T-helper 22 cell (primary cell): ENCODE measurements at places on chromosomes 4 and X.

DNA sequence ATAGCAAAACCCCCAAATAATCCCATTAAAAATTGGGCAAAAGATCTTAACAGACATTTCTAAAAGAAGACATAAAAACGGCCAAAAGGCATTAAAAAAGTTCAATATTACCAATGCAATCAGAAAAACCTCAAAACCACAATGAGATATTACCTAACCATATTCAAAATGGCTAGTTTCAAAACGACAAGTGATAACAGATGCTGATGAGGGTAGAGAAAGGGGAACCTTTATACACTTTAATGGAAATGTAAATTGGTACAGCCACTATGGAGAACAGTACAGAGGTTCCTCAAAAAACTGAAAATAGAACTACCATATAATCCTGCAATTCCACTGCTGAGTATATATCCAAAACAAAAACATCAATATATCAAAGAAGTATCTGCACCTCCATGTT is 6.2 kb downstream of the AADAT start:
- DNase-seq: no peak

DNA sequence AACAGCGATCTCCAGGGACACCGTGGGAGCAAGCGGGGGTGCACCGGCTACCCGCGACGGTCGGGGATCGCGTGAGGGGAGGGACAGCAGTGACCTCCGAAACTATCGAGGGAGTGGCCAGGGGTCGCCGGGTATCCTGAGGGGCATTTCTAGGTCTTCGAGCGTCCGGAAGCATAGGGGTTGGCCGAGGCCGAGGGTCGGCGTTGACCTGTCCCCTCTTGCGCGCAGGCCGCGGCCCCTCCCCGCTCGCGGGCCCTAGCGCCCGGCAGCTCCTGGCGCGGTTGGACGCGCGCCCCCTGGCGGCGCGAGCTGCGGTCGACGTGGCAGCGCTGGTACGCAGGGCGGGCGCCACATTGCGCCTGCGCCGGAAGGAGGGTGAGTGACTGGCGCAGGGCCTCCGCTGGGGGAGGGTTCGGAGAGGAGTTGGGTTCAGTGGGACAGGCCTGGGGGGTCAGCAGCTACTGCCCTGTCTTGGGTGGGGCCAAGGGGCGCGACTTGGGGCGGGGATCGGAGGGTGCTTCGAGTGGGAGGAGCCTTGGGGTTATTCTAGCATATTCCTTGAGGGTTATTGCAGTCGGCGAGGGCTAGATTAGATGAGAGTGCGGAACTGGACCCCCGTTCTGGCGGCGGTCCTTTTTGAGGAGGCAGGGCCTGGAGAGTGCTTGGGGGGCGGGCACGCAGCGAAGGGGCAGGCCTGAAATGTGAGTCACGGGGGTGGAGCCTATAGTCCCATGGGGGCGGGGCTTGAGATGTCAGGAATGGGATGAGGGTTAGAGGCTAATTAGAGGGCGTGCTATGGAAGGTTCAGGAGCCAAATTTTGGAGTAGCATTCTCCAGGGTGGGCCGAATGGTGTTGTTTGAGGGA is 1.2 kb downstream of the MAGIX start:
- peak; percentile 66 for DNase-seq

- no peak for DNase-seq
Measured at GRCh38 chr4:113904877-113905276, 74.6 kb downstream of the ARSJ start.

DNA sequence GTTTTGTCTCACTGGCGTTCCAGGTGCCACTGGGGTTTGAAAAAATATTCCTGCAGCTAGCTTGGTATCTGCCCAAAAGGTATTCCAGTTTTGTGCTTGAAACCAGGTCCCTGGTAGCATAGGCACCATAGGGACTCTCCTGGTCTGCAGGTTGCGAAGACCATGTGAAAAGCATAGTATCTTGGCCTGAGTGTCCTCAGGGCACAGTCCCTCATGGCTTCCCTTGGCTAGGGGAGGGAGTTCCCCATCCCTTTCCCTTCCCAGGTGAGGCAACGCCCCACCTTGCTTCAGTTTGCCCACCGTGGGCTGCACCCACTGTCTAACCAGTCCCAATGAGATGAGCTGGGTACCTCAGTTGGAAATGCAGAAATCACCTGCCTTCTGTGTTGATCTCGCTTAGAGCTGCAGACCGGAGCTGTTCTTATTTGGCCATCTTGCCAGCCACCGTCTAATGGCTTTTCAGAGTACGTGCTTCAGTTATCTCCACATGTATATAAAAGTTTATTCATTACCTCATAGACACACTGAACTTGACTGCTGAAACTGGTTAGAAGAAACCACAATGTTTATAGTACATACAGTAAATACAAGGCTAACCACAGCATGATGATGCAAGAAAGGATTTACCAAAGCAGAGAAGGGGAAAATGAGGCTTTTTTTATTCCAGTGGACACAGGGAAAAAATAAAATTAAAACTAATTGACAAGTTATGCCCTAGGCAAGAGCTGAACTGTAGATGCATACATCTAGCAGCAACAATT is 10.6 kb downstream of the PBDC1 start:
- DNase-seq: no peak

DNA sequence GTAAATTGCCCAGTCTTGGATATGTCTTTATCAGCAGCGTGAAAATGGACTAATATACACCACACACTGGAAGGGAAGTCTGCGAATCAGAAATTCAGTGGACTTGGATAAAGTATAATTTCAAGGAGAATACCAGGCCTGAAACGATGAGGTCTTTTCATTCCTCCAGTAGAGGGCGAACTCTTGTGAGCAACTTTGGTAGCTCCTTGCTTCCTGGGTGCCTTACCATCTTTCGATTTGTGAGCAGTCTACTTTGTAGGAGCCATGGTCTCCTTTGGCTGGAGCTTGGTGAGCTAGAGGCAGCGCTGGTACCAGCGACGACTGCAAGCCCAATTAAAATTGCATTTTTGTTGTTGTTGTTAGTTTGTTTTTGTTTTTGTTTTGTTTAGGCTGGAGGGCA is 791.9 kb downstream of the FAT4 start:
- no peak for DNase-seq

DNA sequence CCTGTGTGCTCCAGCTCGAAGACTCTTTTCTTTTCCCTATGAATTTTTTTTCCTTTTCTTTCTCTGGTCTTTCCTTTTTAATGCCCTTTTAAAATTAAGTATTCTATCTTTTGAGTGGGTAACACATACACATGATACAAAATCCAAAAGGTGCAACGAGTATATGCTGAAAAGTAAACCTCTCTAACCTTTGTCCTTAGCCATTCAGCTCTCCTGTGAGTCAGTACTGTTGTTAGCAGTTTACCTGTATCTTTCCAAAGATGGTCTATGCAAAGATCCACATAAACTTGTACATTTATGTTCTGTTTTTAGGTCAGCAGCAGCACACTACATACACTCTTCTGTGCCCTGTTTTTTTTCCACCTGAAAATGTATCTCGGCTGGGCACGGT is 28.7 kb downstream of the SLC25A43 start:
- DNase-seq: no peak

DNA sequence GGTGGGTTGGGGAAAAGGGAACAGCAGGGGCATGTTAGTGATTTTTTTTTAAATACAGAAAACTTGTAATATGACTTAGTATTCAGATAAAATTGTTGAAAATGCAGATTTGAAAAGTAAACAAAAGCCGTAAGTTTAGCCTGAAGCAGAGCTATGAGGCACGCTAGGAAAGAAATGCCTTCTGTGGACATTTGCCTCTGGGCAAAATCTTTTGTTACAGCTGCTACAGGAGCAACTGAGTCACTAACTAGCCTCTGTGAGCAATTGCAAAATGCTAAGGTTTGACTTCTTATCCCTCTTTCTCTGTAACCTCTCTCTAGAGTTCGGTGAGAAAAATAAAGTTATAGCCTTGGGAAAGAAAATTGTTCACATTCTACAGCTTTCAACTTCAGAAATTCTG is 350.0 kb downstream of the SLC7A11 start:
- DNase-seq: no peak

DNA sequence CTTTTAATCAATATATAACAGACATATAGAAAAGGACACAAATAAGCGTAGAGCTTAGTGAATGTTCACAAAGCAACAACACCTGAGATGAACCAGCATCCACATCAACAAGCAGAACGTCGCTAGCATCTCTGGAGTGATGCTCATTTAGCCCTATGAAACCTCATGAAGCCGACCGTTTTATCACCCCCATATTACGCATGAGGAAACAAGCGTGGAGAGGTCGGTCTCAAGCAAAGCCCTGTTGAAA is 524 bp upstream of the RPS3A start:
- no peak for DNase-seq

GRCh38 chrX:1165535-1166196 is 46.8 kb downstream of the CRLF2 start:
- no peak for DNase-seq

- DNase-seq: no peak
Measured at GRCh38 chrX:13752141-13752540, 17.6 kb downstream of the OFD1 start.

- no peak for DNase-seq
Measured at GRCh38 chr4:1193206-1194009, 21.0 kb upstream of the SPON2 start.

DNA sequence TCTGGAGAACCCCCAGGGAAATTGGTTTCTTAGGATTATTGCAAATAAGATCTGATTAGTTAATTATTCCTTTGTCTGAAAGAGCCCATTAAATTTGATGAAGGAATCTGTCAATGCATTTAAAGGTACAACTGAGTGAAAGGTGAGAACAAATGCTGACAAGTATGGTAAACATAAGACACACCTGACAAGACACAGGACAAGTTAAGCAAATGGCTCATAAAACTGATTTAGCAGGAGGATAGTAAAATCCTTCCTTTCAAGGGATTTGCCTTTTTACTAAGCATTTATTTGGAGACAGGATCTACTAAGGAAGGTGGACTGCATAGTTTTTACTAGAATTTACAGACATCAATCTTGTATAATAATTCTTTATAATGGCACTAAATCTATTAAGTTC is 553.9 kb downstream of the SPRY1 start:
- no peak for DNase-seq

GRCh38 chr4:26862381-26862915 is 1.8 kb downstream of the STIM2 start:
- no peak for DNase-seq

DNA sequence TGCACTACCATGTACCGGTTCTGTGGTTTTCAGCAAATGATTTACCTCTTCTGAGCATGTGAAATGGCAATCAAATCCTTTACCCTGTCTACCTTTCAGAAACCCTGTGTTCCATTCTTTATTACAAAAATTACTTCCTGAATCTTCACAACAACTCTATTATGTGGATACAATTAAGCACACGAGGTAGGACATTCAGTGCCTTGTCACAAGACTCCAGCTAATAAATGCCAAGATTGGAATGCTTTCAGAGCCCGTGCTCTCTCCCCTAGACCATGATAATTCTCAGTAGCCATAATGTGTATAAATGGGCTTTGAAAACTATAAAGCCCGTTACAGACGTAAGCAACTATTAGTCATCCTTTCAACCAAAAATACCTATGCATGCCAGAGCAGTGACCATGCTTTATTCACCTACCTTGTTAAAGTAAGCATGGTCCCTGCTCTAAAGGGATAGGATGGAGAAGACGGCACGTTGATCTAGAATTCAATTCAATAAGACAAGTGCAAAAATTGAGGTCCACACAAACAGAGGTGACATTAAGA is 2.4 kb downstream of the RXFP1 start:
- DNase-seq: no peak

DNA sequence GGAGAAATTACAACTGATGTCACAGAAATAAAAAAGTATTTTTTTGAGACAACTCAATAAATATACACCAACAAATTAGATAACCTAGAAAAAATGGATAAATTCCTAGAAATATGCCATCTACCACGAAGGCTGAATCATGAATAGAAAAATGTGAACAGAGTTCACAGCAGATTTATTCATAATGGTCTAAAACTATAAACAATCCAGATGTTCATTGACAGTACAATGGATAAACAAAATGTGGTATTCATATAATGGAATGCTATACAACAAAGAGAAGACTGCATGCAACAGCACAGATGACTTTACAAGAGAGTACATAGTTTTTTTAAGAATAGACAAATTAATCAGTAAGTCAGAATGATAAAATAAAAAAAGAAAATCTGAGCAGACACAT is 55.2 kb downstream of the CLOCK start:
- DNase-seq: no peak

- no peak for DNase-seq
Measured at GRCh38 chr4:148311526-148311925, 130.7 kb downstream of the NR3C2 start.

DNA sequence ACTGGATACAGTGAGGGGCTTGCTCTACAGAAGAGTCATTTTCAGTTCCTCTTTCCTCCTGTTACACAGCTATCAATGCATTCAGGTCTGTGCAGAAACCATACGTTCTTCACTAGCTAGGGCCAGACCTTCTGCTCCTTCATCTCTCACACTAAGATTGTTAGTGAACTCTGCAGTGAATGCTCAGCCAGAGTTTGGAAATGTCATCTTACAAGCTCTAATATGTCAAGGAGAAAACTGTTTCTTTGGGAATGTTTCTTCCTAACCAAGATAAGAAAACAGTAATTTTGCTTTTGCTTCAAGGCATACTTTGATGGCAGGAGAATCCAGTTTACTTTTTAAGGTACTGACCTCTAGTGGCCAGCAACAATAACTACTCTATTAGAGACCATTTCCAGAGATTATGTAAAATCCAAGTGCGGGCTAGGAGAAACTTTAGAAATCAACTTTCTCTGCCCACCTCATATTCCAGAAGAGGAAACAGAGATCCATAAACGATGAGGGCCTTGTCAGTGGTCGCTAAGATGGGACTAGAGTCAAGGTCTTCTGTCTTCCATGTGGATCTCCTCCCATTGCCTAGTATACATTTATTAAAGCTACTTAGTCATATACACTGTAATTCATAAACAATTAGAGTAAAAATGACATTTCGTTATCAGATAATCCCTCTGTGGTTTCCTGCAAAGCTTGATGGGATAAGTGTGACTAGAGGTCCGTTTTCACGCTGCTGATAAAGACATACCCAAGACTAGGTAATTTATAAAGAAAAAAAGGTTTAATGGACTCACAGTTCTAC is 12.1 kb upstream of the CC2D2A start:
- no peak for DNase-seq

- DNase-seq: no peak
Measured at GRCh38 chr4:168528131-168528949, 31.5 kb downstream of the PALLD start.

DNA sequence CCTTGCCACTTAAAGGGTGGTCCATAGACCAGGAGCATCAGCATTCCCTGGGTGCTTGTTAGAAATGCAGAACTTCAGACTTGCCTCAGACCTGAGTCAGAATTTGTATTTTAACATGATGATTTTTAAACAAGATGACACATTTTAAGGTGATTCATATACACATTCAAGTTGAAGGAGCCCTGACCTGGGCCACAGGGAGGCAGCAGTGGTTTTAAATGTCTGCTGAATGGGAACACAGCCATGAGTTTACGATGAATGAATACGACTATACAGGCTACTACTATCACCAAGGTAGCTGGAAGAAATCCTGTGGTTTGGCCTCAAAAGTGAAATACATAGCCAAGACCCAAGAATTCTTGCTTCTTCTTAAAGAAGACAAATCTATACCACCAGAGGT is 2.9 kb downstream of the HDAC8 start:
- DNase-seq: no peak

- DNase-seq: no peak
Measured at GRCh38 chr4:55397126-55397436, 1.3 kb downstream of the TMEM165 start.
